ENCODE measurements at places on chromosomes 12 and 14.

DNA sequence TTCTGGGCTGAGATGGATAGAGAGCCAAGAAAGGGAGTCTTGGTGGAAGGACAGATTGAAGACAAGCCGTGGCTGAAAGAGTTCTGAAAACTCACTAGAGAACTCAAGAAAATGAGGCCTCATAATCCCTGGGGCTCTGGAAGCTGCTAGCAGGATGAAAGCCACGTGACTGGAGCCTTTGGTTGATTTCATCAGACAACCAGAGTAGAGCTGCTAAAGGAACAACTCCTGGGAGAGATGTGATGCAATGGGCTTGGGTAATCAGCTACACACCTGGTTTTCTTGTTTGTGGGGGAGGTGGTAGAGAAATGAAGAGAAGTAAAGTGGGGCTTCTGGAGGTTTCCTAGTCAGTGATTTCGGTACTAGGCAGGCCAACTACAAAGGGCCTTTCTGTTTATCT is 13.4 kb downstream of the CSRNP2 start:
- no peak for DNase-seq

GRCh38 chr12:50040657-50041056 is 15.4 kb upstream of the RACGAP1 start:
- DNase-seq, result no peak

DNA sequence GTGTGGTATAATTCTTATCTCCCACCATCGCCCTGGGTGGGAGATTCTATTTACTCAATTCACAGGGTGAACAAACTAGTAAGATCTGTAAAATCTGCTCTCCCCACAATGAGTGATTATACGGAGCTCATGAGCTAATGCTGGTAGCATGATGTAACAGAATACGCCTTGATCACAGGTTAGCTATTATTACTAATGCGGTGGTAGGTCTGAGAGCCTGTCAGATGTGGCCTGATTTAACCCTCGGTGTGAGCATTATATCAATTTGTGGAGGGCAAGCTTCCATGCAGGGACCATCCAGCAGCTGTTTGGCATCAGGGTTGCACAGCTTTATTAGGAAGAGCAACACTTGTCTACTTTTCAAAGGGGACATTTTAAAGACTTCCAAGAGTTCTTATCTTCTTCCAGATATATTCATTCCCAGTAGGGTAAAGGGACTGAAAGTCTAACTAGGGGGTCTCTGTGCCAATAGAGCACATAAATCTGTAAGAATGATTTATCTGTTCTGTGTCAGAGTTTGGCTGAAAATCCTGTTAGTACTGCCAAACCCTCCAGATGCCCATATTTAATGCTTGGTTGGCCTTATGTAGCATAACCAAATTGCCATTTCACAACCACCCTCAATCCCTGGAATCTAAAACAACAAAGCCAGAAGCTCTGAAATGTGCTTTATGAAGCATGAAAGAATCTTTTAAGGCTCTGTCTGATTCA is 18.7 kb downstream of the TSHR start:
- DNase-seq, result no peak

GRCh38 chr14:53874704-53875103 is 81.9 kb downstream of the BMP4 start:
- no peak for DNase-seq

- DNase-seq, result no peak
Measured at GRCh38 chr12:30622509-30622908, 73.2 kb downstream of the IPO8 start.

DNA sequence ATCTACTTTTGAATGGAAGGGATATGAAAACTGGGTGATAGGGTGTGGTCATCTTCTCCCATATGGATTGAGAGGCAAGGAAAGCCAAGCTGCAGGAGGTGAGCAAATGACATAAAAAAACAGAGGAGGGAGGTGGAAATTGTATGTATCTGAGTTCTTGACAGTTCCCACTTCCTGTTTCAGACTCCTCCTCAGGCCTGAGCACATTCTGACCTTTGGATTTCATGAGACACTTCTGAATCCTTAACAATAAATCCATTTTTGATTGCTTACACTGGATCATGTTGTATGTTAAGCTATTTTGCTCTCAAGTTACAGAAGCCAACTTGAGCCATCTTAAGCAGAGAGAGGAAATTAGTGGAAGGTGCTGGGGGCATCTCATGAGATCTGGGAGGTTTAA is 11.6 kb upstream of the SRSF5 start:
- DNase-seq, result no peak

GRCh38 chr14:65959563-65960024 is 526.6 kb upstream of the CCDC196 start:
- no peak for DNase-seq

- no peak for DNase-seq
Measured at GRCh38 chr14:105214324-105214915, 33.3 kb upstream of the NUDT14 start.

GRCh38 chr14:104223101-104224041 is 85.0 kb downstream of the KIF26A start:
- DNase-seq, result no peak

GRCh38 chr12:51187370-51187987 is 14.5 kb upstream of the TFCP2 start:
- no peak for DNase-seq

GRCh38 chr12:130872179-130873096 is 572 bp downstream of the RAN start:
- no peak for DNase-seq

DNA sequence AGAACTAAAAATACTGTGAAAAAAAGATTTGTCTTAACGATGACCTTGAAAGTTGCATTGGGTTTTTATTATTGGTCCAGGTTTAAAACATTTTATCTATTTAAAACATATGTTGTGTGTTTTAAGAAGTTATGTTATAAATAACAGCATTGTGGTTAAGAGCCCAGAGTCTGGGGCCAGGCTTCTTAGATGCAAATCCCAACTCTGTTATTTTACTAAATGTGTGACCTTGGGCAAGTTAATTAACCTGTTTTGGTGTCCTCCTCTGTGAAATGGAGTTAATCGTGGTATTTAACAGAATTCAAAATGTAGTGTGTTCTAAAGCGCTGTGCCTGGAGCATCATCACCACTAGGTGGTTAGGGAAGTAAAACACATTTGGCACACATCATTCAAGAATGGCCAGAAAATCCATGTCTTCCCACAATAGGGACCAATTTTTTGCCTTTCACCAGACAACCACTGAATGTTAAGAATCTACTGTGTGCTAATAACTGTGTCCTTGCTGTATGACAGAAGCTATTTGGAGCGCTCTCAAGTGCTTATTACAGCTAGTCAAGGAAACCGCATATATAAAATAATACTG is 133.3 kb downstream of the MON2 start:
- DNase-seq, result no peak
